ENCODE measurements at places on chromosomes 5 and 9.

GRCh38 chr9:37341704-37342103, 80.8 kb upstream of the GRHPR start:
- DNase-seq, result no peak

- no peak for DNase-seq
These were observed 116.6 kb upstream of the MAP3K1 start for GRCh38 chr5:56698463-56699381.

GRCh38 chr9:98521141-98521540, 187.6 kb downstream of the GABBR2 start:
- no peak for DNase-seq

GRCh38 chr5:31921852-31922305, 252.2 kb downstream of the GOLPH3 start:
- no peak for DNase-seq

- DNase-seq, result no peak
These were observed 14.6 kb downstream of the NREP start for GRCh38 chr5:111742177-111742994.

GRCh38 chr5:96033116-96033515, 71.5 kb upstream of the ELL2 start:
- DNase-seq, result no peak

DNA sequence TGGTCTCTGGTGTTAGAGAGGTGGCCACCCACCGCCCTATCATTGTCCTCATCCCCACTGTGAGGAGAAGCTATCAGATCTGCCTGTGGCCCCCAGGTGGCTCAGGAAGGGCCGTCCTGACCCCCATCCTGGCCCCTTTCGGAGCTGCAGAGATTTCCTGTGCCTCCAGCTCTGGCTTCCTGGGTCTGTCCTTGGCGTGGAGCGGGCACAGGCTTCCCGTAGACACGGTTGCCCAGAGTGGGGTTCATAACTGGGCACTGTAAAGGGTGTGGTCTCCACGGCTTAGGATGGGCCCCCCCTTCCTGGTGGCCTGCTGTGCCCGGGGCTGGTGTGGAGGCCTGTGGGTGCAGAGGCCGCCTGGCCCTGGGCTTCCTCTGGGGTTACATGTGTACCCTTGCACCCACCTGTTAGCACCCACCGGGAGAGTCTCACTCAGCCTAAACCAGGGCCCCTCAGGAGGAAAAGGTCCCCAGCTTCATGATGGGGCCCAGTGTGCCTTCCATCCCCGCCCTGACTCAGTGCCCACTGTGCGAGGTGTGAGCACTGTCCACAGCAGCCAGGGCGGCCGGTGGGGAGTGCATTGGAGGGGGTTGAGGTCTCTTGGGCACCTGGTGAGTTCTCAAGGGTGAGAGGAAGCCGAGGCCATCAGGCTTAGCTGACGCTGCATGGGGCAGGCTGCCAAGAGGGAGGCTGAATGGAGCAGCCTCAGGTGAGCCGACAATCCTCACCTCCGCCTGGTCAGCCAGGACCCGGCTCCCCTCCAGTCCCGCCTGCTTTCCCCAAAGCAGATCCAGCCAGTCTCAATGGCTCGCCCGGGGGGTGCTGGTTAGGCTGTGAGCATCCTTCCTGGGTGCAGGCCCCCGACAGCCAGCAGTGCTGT, 15.3 kb upstream of the AJM1 start:
- DNase-seq, result no peak

DNA sequence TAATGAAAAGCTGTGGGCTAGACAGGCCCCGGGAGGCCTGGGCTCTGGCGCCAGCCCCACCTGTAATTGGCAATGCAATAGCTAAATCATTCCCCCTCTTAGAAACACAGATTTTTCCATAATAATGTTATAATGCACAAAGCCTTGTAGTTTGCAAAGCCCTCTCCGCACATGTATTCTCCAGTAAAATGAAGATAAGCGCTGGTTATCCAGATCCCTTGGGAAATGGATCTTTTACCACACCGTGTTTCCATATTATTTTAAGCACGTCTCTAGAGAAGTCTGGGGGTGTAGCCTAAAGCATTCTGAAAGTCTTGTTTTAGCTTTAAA, 1.1 kb upstream of the APBA1 start:
- no peak for DNase-seq

- DNase-seq, result no peak
These were observed 168.5 kb downstream of the SAXO1 start for GRCh38 chr9:18864516-18864915.

DNA sequence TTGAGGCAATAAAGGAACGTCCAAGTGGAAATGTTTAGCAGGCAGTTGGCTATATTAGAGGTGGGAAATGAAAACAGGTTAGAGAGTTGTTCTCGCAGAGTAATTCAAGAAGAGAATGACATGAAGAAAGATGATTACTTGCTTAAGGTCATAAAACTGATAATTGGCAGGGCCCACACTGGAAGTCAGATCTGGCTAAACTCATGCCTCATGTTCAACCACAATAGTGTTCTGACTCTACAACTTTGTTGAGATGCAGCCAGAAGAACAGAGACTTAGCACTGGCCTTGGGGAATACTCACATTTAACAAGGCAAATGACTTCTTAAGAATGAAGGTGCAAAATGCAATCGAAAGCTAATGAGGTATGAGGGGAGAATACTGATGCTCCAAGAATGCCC, 27.2 kb upstream of the TNFSF8 start:
- no peak for DNase-seq

DNA sequence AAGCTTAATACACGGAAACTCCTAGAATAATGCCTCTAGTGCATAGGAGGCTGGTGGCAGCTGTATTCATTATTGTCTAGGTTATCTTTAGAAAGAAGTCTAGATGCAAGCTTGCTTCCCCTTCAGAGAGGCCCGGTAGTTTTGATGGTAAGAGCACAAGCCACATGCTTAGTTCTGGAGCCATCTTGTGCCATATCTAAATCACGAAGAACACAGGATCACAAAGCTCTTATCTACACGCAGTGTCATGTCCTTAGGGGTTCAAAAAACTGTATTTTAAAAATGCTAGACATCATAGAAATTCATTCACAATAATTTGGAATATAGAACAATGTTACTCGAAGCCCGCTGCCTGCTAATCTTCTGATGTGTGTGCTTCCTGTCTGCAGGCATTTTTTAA, 6.2 kb downstream of the CACFD1 start:
- DNase-seq, result no peak

DNA sequence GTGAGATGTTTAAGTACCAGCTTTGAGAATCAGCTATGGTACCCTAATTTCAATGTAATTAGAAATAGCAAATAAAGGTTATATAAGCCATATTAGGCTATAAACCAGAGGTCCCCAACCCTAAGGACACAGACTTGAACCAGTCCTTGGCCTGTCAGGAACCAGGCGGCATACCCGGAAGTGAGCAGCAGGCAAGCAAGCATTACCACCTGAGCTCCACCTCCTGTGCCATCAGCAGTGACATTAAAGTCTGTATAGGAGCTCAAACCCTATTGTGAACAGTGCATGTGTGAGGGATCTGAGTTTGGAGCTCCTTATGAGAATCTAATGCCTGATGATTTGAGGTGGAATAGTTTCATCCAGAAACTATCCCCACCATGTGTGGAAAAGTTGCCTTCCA, 1009.5 kb downstream of the PTPRD start:
- no peak for DNase-seq

- DNase-seq, result no peak
These were observed 208.9 kb downstream of the CFAP90 start for GRCh38 chr5:7642029-7642428.

GRCh38 chr5:163563880-163564279, 58.5 kb downstream of the MAT2B start:
- no peak for DNase-seq
